NCI-H226 (cell line): ENCODE measurements at places on chromosomes 6 and 20.

GRCh38 chr6:38554700-38555413, 84.9 kb downstream of the BTBD9 start:
- DNase-seq, result no peak

GRCh38 chr20:51899674-51900073, 97.4 kb upstream of the SALL4 start:
- no peak for DNase-seq

DNA sequence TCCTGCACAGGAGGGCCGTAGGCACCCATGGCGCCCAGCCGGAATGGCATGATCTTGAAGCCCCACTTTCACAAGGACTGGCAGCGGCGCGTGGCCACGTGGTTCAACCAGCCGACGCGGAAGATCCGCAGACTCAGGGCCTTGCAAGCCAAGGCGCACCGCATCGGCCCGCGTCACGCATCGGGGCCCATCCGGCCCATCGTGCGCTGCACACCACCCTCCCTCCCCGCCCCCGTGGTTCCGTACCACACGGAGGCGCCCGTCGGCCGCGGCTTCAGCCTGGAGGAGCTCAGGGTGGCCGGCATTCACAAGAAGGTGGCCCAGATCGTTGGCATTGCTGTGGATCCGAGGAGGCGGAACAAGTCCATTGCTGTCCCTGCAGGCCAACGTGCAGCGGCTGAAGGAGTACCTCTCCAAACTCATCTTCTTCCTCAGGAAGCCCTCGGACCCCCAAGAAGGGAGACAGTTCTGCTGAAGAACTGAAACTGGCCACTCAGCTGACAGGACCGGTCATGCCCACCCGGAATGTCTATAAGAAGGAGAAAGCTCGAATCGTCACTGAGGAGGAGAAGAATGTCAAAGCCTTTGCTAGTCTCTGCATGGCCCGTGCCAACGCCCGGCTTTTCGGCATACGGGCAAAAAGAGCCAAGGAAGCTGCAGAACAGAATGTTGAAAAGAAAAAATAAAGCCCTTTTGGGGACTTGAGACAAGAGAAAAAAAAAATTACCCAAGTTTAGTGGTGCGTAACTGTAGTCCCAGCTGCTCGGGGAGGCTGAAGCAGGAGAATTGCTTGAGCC, 9.9 kb upstream of the NCOA5 start:
- DNase-seq, result no peak

GRCh38 chr6:168648240-168649125, 207.5 kb downstream of the SMOC2 start:
- no peak for DNase-seq

DNA sequence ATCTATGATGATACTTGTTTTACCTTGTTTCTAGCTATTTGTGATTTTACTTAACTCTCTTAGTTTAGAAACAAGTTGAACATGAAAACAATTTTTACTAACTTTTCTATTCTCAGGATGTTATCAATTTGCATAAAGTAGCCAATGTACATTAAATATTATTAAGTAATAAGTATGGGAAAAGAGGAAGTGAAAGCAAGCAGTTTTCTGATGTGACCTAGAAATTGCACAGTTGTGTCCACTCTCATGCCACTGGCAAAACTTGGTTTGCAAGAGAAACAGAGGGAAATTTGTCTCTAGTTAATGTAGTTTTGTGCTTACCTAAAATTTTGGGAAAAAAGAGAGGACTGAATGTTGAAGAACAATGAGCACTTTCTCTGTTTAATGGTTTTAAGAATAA, 19.2 kb upstream of the TSPYL1 start:
- no peak for DNase-seq

GRCh38 chr6:100456908-100457235, 7.8 kb downstream of the SIM1 start:
- DNase-seq, result no peak

DNA sequence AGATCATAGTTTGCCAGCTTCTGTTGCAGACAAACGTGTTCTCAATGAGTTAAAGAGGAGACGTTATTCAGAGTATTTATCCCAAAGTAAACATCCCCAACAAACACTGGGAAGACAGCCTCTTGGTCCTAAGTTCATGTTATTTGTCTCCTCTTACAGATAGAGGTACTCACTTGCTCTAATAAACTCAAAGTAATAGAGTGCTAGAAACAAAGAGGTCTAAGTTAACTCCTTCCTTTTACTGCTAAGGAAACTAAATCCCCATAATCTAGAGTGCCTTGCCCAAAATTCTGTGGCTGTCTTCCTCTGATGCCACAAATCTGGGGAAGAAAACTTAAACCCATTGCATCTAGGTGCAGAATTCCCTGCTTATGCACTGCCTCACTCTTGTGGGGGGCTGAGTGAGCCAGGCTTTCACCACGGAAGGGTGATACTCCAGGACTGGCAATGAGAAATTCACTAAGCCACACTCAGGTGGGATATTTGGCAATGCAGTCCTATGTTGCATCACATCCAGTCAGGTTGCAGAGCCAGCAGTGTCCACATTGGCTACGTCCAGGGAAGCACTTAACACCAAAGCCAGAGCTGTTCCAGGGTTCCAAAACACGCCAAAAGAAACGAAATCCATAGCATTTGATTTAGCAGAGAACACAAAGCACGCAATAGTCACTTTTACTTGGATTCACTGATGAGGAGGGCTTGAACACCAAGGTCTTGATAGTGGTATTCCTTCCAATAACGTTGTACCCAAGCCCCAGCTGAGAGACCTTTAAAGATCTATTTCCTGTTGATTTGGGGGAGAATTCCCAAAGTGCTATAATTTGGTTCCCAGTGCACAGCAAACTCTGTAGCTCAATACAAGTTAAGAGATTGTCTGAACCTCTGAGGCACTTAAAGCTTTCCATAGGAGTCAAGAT, 81.0 kb upstream of the FOXQ1 start:
- DNase-seq, result no peak

DNA sequence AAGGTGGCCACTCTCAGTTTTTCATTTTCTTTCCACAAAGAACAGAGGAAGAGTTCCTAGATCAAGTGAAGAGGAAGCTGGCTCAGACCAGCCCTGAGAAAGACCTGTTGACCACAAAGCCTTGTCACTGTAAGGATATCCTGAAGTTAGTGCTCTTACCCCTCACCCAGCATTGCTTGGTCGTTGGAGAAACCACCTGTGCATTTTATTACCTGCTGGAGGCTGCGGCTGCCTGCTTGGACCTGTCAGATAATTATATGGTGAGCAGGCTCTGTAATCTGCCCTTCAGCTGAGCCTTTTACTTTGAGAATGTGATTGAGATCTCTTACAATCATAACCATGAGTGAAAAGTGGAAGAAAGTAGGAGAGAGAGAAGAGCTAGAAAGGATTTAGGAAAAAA, 21.9 kb downstream of the TREML1 start:
- DNase-seq, result no peak

DNA sequence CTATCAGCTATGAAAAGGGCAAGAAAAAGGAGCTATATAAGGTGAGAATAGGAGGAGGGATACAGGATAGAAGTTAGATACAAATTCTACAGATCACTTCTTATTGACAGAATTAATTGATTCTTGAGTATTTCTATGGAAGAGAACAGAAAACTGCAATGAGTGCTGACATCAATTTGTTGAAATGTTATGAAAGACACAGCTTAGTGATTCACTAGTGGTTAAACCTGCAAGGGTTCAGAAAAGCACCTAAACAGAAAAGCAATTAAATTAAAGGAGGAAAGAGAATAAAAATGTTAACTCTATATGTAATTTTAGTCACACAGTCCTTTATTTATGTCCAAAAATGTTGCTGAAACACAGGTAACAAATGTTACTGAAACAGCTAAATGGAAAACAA, 254.4 kb upstream of the RUNX2 start:
- DNase-seq, result no peak

- DNase-seq, result no peak
These were observed 498.9 kb downstream of the BCKDHB start for GRCh38 chr6:80605165-80605989.

DNA sequence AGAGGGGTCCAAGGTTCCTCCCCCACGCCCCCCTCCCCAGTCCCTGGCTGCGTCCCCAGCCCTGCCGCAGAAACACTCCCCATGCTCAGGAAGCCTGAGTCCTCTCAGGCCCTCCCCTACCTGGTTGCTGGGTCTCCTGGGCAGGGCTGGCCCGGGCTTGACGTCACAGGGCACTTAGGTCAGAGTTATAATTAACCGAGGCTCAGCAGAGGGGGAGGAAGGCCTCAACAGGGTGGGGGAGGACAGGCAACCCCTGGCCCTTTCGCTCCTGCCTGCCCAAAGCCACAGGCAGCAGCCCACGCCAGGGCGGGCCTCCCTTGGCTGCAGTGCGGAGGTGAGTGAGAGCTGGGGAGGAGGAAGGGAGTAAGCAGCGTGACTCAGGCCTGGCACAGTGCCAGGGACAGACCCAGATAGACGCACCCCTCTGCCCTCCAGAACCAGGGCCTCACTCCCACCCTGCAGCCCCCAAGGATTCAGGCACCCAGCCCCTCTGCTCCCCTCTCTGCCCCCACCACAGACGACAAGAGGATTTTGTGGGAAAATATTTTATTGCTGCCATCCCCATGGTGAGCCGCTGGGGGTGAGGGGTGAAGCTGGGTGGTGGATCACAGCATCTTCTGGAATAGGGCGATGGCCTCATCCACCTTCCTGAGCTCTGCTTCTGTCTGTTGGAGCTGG, at the start of gene VWA7:
Gene VWA7 (minus strand): TSS at position 340 of the 678 bp plus-strand sequence. CDS start 549 bp downstream, outside the sequence.
- peak; percentile 98 for DNase-seq

DNA sequence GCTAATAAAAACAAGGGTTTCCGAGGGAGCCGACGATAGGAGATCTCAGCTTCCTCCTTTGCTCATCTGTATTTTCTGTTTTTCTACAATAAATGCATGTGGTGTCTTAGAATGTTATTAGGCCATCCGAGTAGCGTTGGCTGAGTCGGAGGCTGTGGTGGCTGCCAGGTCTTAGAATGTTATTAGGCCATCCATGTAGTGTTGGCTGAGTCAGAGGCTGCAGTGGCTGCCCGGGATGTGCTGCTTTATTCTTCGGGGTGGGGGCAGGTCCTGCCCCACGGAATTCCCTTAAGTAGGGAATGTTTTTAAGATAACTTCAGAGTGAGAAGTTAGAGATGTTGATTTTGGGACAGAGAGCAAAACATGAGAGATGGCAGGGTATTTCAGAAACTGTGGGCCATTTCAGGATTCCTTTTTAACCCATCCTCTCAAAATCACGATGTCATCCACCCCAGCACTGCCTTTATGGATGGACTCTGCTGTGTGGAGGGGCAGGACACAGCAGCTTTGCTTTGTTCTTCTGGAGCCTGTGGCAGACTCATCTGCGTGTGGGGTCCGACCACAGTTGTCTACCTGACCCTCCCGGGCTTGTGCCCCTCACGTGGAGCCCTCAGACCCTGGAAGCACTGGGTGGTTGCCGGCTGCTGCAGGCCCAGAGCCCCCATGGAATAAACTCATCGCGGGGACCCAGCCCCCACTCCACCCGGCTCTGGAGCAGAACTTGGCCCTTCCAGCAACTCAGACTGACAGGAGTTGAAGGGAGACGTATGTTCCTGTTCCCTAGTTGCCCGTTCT, 20.4 kb downstream of the OSBPL2 start:
- DNase-seq, result peak; percentile 48

GRCh38 chr6:33885132-33886057, 81.6 kb upstream of the MLN start:
- DNase-seq, result peak; percentile 34

DNA sequence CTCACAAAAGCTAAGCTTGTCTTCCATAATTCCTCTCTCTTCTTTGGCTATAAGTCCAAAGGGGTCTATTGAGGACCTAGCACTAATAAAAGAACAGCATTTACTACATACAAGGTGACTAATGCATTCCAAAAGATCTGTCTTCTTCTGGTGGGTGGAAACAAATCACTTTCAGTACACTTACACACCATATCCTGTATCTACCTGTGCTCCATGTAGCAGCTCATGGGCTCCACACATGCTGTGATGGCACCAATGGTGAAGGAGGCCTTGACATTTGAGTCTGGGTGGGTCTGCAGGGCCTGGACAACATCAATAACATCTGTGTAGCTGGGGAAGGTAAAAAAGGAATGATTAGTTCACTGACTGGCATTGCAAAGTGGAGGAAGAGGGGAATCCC, 42.4 kb upstream of the SLC4A11 start:
- DNase-seq, result no peak

DNA sequence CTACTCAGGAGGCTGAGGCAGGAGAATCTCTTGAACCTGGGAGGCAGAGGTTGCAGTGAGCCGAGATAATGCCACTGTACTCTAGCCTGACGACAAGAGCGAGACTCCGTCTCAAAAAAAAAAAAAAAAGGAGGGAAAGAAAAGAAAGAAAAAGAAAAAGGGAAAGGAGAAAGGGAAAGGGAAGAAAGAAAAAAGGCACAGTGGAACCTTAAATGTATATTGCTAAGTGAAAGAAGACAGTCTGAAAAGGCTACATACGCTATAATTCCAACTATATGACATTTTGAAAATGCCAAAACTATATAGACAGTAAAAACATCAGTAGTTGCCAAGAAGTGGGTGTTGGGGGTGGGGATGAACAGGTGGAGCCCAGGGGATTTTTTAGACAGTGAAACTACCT, 16.2 kb downstream of the PPIL4 start:
- no peak for DNase-seq

DNA sequence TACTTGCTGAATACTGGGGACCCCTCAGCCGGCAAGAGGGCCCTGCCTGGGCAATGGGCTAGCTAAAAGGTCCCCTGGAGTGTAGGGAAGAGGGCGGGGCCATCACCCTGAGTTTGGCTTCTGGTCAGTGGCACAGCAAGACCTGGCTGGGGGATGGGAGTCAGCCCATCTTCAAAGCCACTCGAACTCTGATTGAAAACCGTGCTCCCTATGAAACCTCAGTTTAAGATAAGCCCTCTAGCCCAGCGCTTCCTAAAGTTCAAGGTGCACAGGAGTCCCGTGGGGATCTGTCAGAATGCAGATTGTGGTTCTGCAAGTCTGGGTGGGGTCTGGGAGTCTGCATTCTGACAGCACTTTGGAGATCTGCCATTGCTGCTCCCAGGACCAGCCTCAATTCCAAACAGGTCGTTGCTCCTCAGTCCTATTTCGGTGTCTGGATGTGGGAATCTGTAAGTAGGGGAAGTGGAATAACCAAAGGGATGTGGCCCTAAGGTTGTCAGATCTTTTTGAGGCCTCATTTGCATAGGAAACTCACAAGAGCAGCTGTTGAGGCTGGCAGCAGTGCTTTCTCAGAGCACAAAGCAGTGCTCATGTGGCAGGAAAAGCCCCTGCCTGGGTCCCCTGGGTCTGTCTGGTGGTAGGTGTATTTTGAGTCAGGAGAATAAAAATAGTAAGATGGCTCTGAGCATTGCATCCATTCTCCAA, 85.3 kb upstream of the SCP2D1 start:
- DNase-seq, result no peak

DNA sequence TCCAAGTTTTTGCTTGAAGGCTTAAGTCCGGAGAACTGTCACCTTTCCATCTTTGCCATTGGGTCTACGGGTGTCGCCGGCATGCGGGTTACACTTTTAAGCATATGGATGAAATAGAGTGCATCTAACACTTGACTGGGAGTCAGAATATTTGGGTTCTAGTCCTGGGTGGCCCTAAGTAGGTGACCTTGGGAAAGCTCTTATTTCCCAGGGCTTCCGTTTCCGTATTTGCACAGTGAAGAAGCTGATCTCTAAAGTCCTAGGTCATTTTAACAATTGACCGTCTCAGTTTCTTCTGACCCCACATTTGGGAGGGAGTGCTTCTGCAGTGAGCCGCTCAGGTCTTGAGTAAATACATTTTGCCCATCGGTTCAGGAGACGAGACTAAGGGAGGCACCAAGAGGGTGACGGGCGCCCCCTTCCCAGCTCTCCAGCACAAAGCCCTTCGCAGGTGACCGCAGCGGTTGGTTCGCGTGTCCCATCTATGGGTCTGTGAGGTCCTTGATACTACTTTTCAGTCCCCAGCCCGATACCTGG, 651 bp upstream of the BLTP3A start:
- no peak for DNase-seq

- DNase-seq, result peak; percentile 60
These were observed 599.4 kb upstream of the CITED2 start for GRCh38 chr6:139973669-139974344.

- peak; percentile 56 for DNase-seq
These were observed 1.8 kb downstream of the NFKBIE start for GRCh38 chr6:44263354-44264100.
